Stimulated activated CD4-positive, alpha-beta T cell treated with anti-CD3 and anti-CD28 coated beads, Interleukin-1b, Interleukin-23, amount 100 ng/mL, for 4 hours (primary cell): ENCODE measurements at places on chromosomes 3 and 15.

- no peak for DNase-seq
Measured at GRCh38 chr3:38698061-38698460, 48.6 kb upstream of the SCN5A start.

DNA sequence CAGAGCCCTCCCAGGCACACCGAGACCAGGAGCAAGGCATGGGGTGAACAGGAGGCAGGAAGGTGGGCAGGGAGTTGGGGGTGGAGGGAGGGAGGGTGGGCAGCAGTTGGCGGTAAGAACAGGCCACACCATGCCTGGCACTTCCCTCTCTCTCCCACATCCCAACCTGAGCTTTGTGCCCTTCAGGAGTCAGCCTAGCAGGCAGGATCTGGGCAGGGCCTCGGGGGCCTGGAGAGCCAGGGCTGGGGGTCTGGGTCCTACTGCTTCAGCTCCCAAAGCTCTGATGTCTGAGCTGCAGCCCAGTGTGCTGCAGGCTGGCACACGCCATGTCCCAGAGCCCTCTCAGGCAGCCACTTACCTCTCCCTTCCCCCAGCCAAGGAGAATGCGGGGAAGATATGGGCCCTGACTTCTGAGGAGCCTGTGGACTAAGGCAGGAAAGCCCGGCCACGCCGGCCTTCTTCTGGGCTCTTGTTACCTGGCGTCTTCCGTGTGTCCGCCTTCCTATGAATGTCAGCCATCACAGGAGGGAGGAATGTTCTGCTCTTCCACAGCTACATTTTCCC, 2.9 kb upstream of the MYL3 start:
- DNase-seq, result no peak

DNA sequence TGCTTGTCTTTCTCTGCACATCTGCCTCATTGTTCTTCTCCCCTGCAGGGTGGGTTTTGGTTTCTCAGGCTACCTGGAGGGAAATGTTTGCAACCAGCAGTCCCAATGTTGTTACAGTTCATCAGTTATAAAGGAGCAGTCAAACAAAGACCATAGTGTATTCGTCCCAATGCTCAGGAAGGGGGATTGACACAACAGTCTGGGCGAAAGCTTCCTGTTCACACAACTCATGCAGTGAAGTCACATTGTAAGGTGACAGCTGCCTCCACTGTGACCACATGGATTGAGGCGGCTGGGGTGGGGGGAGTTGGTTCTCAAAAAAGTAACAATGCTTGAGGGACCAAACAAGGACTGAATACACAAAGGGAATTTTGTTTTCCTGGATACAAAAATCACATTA, 28.8 kb upstream of the TF start:
- no peak for DNase-seq

DNA sequence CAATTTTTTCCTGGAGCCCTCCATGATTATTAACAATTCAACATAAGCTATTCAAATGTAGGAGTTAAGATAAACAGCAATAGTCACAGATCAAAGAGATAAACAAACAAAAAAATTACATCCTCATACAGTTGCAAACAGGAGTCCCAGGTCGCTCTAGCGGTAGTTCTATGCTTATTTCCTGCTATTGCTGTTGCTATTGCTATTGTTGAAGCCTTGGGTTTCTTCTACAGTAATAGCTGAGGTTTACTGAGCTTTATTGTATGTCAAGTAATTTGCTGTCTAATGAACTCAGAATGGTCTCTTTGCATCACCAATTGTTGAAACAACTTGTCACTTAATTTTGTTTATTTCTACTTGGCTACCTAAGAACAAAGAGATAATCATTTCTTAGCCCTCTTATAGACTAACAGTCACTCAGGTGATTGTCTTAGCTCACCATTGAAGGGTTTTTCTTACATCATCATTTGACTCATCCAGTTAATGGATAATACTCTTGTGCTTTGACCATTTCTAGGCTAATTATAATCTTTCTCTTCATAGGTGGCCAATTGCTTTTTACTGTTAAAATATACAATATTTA, 654.6 kb downstream of the MECOM start:
- no peak for DNase-seq

- DNase-seq, result no peak
Measured at GRCh38 chr3:151382671-151383070, 1.9 kb downstream of the P2RY12 start.

GRCh38 chr15:78681281-78682003, 40.4 kb upstream of the CHRNB4 start:
- DNase-seq, result no peak

DNA sequence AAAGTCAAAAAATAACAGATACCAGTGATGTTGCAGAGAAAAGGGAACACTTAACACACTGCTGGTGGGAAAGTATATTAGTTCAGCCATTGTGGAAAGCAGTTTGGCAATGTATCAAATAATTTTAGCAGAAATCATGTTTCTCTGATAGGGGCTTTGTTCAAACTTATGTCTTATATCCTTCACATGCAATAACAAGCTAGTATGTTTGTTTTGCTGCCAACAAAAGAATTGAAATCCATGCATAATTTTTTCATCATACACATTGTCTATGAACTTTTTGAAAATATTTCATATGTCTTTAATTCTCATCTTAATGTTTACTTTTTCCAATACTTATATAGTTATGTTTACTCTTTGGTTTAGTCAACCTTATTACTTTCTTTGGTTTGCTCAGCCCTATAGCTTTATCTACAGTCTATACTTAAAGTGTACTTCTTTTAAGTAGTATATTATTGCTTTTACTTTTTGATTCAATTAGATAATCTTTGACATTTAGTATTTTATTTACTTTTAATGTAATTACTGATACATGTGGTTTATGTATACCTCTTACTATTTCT, 639.6 kb upstream of the CBLB start:
- DNase-seq, result no peak
